ENCODE measurements at places on chromosomes 5 and 9. TPM values are rescaled to one million over a fixed set of nuclear protein-coding genes. Genes with fewer than 3 reads are reported as not detected.

The HEMGN gene
- not detected for total RNA-seq

The SYK gene
- total RNA-seq, result not detected

The MORN5 gene
- total RNA-seq, result not detected

The IFNK gene
- not detected for total RNA-seq

The TRUB2 gene
- total RNA-seq, result 24.1 TPM

The KIF27 gene
- total RNA-seq, result 3.0 TPM

The MUSK gene
- total RNA-seq, result under 0.01 TPM

The OR13C4 gene
- total RNA-seq, result not detected

The AQP7 gene
- total RNA-seq, result 0.09 TPM

The FGFR4 gene
- total RNA-seq, result 0.09 TPM

The PCDHB10 gene
- 1.0 TPM for total RNA-seq

The PRDM9 gene
- total RNA-seq, result not detected

The CSF2 gene
- total RNA-seq, result 0.36 TPM

The PCDHB12 gene
- total RNA-seq, result 0.54 TPM

The PCDHGA11 gene
- 10.1 TPM for total RNA-seq
